ENCODE measurements at places on chromosomes 13 and 19.

DNA sequence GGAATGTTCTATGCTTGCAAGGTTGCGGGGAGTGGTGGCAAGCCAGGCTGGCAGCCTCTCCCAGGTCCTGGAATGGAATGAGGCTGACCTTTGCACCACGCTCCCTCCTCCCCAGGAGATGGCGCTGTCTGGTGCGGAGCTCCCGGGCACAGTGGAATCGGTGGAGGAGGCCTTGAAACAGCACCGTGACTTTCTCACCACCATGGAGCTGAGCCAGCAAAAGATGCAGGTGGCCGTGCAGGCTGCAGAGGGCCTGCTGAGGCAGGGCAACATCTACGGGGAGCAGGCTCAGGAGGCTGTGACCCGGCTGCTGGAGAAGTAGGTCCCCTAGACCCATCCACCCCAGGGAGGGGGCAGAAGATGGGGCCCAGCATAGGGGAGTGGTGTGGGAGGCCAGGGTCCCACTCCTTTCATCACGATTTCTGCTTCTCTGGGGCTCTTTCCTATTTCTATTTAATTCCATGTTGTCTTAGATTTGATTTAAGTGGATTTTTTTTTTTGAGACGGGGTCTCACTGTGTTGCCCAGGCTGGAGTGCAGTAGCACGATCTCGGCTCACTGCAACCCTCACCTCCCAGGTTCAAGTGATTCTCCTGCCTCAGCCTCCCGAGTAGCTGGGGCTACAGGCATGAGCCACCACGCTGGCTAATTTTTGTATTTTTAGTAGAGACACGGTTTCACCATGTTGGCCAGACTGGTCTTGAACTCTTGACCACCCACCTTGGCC, 53.2 kb upstream of the SHKBP1 start:
- peaks cover 14% of the 10 kb centered on the region for H3K27me3 ChIP-seq
- no peak overlapping the region for H3K4me3 ChIP-seq
- H3K36me3 ChIP-seq: no peaks in the 10 kb centered on the region
- peaks cover 3% of the 10 kb centered on the region for H3K4me1 ChIP-seq
- H3K27ac ChIP-seq: no peak overlapping the region

DNA sequence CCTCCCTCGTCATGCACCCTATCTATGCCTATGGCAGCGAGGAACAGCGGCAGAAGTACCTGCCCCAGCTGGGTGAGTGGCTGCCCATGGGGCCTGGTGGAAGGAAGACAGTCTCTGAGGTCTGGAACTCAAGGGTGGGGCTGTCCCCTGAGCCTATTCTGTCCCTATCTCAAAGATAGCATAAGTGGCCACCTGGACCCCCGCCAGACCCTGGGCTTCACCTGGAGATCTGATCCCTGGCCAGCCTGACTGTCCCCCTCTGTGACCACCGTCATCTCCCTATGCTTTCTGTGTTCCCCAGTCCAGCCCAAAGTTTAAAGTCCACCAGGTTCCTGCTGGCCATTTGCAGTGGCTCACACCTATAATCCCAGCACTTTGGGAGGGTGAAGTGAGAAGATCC, 2.6 kb downstream of the GCDH start:
- no peak overlapping the region for H3K4me3 ChIP-seq
- H3K27me3 ChIP-seq: no peaks in the 10 kb centered on the region
- peaks cover 12% of the 10 kb centered on the region for H3K36me3 ChIP-seq
- DNase-seq: no peak

DNA sequence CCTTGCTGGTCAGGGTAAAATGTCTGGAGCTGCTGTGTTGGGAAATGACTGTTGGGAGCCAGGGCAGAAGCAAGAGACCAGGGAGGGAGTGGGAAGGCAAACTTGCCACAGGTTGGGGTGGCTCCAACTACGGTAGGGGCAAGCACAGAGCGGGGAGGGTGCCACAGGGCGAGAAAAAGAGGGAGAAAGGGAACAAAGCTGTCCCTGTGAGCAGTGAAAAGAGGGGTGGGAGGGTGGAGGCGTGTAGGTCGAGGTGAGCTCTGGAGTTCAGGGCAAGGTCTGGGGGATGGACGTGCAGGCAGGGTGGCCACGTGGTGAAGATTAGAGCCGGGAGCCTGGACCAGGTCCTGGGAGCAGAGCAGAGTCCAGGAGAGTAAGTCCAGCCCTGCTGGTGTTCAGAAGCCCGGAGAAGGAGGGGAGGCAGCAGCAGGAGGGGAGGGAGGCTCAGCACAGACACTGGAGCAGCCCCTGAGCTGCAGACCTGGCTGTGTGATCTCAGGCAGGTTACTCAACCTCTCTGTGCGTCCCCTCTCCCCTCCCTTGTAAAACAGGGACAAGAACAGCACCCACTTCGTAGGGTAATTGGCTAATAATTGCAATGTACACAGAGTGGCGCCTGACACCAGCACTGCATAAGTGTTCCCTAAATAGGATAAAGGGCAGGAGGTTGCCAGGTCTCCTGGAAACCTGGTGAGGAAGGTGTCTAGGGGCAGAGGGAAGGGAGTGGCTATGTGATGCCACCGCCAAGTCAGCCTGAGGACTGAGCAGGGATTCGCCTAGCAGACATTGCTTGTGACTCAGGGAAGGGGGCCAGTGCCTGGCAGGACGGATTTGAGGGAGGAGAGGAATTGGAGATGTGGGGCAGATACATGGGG, 3.2 kb upstream of the POLR2E start:
- no peaks in the 10 kb centered on the region for H3K27me3 ChIP-seq
- no peak overlapping the region for H3K4me3 ChIP-seq
- peaks cover 7% of the 10 kb centered on the region for H3K36me3 ChIP-seq
- peaks cover 71% of the 10 kb centered on the region for H3K4me1 ChIP-seq

DNA sequence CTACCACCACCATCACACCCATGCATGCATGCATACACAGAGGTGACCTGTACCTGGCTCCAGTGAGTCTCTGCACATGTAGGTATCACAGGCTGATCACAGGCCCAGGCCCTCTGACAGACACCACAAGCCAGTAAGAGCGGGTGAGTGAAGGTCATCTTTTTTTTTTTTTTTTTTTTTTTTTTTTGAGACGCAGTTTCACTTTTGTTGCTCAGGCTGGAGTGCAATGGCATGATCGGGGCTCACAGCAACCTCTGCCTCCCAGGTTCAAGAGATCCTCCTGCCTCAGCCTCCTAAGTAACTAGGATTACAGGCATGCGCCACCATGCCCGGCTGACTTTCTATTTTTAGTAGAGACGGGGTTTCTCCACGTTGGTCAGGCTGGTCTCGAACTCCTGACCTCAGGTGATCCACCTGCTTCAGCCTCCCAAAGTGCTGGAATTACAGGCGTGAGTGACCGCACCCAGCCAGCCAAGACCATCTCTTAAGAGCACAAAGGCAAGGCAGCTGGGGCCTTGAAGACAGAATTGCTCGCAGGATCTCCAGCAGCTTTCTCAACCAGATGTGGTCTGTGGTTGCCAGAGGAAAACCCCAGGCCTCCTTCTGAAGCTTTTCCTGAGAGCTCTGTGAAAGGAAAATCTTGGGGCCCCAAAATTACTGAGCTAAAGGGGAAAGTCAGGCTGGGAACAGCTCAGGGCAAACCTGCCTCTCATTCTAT, 3.2 kb upstream of the NKG7 start:
- H3K27ac ChIP-seq: peak overlapping the region; percentile 73
- peaks cover 62% of the 10 kb centered on the region for H3K4me1 ChIP-seq
- H3K27me3 ChIP-seq: no peaks in the 10 kb centered on the region
- H3K4me3 ChIP-seq: peak overlapping the region; percentile 43
- peaks cover 6% of the 10 kb centered on the region for H3K36me3 ChIP-seq
